ENCODE measurements at places on chromosomes 2 and 18.

DNA sequence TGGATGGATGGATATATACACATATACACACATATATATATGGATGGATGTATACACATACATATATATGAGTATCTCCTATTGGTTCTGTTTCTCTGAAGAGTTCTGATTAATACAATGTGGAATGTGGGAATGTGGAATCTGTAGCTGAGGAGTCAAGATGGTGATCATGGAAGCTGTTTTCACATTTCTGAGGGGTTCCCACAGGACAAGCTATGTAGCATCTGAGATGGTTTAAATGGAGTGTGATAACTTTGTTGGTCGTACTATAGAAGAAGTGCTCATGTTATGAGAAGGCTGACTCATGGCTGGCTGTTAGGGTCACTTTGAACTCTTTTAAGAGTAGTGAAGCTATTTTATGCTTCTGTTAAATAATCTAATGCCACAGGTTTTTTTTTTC, 279.7 kb downstream of the MEIS1 start:
- no peak for DNase-seq

DNA sequence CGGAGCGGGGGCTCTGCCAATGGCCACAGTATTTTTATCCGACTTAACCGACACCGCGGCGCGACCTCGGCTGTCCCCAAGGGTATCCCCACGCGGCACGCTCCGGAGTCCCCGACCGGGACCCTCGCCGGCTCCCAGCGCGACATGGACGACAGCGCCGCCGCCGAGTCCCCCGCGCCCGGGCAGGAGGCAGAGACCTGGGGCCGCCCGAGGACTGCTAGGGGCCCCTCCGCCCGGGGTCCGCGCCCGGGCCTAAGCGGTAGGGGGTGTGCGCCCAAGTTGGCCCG, 468 bp downstream of the UXS1 start:
- DNase-seq: no peak

- no peak for DNase-seq
These were observed 17.8 kb downstream of the RNF144A start for GRCh38 chr2:6934758-6935651.

- DNase-seq: no peak
These were observed 106.5 kb downstream of the EVA1A start for GRCh38 chr2:75454241-75454620.

DNA sequence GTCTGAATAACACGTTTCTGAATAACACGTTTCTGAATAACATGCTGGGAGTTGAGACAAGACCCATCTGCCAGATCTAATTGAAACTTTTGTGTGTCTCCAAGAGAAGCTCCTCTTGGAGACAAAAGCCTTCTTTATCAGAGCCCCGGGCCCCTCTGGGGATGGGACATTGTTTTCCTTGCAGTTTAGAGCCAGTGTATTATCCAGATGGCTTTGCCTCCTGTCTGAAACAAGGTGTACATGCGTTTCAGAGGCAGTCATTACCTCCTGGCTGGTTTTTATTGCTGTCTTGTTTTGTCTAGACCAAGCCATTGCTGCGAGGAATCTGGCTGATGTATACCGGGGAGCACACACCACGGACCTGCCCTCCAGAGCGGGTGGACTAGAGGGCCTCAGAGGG, 7.8 kb downstream of the FOSL2 start:
- DNase-seq: no peak

GRCh38 chr2:189756311-189756952, 6.2 kb downstream of the OSGEPL1 start:
- no peak for DNase-seq

DNA sequence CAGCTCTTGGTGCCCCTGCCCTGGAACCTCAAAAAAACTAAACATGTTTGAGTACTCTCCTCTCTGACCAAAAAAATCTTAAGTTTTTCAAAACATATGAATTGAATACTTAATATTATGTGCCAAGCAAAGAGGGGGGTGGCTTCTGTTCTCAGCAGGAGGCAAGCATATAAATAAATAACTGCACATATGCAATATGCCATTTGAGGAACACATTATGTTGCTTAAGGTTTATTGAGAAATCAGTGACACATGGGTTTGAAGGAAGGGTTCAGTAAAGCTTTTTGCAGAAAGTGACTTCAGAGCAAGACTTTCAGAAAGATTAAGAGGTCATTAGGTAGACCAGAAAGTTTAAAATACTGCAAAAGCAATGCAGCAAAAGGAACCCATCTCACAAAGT, 429.2 kb downstream of the TDRD15 start:
- no peak for DNase-seq

- DNase-seq: no peak
These were observed 8.1 kb downstream of the MBP start for GRCh38 chr18:77124452-77124922.

- no peak for DNase-seq
These were observed 513 bp downstream of the THOC1 start for GRCh38 chr18:267380-267687.

GRCh38 chr2:104818264-104818663, 35.7 kb upstream of the POU3F3 start:
- no peak for DNase-seq

- DNase-seq: no peak
These were observed 20.9 kb downstream of the NCK2 start for GRCh38 chr2:105765415-105766299.

GRCh38 chr2:183250061-183250460, 125.8 kb downstream of the NUP35 start:
- no peak for DNase-seq

- DNase-seq: no peak
These were observed 6.7 kb upstream of the GPR55 start for GRCh38 chr2:230931556-230932231.

DNA sequence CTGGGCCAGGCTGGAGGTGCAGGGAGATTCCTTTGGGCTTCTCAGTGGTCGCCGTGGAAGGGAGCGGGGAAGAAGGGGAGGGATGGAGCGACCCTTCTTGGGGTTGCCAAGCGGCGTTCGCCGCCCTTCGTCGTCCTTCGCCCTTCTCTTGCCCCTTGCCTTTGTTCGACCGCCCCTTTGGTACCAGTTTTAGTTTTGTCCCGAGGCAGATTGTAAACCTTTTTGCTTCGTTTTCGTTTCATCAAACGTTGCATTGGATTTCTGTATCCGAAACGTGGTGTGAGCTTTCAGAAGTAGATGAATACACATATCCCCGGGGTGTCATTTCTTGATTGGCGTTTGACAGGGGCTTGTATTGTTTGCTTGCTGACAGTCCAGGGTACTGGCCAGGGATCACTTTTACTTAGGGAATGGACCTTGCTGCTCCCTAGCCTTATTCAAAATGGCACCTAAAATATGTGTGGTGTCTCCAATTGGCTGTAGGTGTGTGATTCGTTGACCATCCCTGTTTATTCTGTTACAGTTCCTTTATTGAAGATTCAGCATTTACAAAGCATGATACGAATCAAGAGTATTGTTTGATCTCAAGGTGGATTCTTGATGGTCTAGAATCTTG, 788 bp downstream of the USP14 start:
- no peak for DNase-seq

- peak; percentile 75 for DNase-seq
These were observed 276.1 kb upstream of the NCKAP5 start for GRCh38 chr2:133844214-133844892.

- DNase-seq: no peak
These were observed 135.0 kb downstream of the ALK start for GRCh38 chr2:29786361-29786760.

GRCh38 chr2:233862261-233862768, 5.9 kb downstream of the MSL3B start:
- no peak for DNase-seq

- DNase-seq: no peak
These were observed 43.4 kb downstream of the MYL12B start for GRCh38 chr18:3305354-3305762.

DNA sequence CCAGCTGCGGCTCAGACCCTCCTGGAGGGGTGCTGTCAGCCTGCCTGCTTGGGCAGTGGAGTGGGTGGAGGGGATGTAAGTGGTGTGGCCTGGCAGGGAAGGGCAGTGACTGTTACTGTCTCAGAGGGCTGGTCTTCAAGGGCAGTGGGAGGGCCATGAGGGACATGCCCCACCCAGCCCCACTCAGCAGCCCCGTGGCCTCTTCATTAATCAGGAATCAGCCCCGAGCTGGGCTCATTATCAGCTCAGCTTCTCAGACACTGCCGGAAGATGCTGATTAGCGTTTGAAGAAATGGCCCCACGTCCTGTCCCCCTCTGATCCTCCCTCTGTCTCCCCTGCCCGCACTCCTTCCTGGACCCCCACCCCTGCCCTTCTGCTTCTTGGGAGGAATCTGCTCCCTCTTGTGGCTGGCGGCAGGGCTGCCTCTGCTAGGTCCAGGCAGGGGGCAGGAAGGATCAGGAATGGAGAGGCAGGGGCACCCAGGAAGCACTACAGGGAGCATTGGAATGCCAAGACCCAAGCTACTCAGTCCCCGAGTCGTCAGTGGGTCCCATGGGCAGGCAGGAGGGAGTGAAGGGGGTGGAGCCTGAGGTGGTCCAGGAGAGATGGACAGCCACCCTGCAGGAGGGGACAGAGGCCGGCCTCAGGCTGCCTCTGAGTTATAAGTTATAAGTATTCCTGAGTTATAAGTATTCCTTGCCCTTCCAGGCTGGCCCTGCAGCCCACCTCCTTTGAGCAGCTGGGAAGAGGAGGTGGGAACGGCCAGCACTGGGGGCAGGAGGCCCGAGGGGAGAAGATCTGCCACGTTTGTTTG, 7.0 kb downstream of the ASIC4 start:
- DNase-seq: peak; percentile 67

DNA sequence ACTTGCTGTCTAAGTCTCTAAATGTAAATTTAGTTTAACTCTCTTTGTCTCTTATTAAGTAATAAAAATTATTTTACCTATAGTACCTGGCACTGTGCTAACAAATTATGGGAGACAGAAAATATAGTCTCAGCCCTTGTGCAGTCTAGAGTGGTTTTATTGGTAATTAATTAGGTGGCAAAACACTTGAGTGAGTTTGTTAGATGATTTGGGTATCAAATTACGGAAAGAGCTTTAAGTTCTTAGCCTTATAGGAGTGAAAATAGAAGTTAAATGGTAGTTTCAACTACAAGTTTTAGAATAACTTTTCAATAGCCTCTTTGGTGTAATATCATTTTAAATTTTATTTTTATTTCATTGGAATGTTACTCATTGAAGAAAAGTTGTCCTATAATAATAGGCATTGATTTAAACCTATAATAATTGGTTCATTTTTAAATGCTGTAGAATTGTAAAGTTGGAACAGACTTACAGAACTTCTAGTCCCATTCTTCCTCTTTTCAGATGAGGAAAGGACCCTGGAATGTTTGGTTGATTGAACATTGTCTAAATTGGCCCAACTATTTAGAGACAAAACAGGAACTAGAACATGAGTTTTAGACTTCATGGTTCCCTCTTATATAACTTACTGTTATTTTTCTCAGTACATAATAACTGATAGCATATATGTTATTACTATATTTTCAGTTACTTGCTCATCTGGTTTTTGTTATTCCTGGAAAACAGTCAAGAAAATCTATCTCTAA, 10.2 kb upstream of the HTR2B start:
- DNase-seq: no peak

GRCh38 chr2:11250400-11251196, 93.8 kb downstream of the ROCK2 start:
- DNase-seq: no peak

DNA sequence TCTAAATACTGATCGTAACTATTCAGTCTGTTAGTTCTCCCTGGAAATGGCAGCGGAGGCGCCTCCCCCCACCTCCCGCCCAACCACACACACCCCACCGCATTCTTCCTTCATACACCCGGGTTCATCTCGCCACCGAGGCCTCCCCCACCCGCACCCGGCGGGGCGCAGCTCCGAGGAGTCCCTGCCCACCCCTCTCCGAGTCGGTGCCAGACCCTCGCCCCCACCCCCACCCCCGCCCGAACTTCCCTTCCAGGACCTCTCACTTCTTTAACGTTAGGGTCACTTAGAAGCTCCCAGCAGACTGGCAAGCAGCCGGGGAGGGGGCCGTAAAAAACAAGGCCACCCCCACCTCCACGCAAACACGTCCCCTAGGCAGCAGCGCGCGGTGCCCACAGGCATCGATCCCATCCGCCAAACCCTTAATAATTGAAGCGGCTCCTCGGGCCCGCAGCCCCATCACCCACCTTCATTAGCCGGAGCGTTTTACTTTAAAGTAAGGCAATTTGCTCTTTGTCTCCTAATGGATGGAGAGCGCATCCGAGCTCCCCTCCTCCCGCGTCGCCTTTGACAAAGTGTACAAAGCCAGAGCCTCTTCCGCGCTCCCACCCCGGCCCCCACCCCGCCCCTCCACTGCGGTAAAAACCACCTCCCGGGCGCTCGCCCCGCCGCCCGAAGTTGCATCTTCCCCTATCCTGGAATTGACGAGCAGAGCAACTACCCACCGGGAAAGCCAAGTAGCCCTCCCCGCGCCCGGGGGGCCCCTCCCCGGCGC, 624 bp downstream of the ZNF516 start:
- peak; percentile 52 for DNase-seq

DNA sequence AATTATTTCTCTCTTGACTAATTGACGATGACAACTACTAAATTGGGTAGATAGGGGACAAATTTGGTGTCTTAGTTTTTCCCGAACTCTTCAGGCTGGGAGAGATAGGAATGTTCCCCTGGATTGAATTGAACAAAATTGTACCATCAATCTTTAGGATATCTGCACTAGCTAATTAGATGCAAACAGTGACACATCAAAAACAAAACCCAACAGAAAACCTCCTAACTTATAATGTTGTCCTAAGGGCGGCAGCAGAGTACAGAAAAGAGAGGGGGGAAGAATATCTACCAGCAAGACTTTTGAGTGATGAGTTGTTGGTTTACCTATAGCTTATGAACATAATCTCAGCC, 342.9 kb downstream of the INSIG2 start:
- DNase-seq: no peak
